ENCODE measurements at places on chromosomes 6 and 20.

DNA sequence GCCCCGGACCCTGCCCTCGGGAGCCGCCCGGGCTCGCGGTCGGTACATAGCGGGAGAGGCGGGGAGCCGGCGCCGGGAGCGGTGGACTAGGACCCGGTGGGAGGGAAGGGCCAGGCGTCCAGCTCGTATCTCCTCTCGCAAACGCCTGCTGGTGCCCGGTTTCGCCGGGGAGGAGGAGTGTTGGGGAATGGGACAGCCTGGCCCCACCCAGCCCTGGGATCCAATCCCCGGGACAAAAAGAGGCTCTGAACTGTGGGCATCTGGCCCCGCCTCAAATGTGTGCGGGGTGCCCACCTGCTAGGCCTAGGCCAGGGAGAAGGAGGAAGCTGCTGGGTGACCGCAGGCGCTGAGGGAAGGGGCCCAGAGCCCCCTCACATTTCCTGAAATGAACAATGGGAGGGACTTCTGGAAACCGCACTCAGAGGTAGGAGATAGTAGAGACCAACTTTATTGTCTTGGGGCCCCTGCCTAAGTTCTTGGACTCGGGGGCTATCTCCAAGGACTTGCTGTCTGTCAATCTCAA, at the start of gene KCNK17:
KCNK17 (minus strand) TSS at position 147 of the 523 bp plus-strand sequence; CDS start at position 48, 99 bp downstream.
- no peak for DNase-seq

DNA sequence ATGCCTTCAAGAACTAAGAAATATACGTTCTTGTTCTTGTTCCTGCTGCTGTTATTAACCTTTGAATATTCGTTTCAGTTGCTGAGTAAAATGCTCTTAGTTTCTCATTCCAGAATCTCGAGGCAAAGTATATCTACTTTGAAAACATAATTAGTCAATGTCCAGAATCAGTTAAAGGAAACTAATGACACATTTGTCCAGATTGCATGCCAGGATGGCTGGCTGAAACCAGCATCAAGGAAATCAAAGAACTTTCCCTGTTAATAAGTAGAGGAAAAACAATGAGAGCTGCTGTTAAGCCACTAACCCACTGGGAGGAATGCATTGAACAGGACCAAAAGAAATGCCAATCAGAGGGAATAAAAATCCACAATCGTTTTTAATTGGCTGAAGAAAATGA, 196.9 kb downstream of the ALDH8A1 start:
- DNase-seq = no peak

DNA sequence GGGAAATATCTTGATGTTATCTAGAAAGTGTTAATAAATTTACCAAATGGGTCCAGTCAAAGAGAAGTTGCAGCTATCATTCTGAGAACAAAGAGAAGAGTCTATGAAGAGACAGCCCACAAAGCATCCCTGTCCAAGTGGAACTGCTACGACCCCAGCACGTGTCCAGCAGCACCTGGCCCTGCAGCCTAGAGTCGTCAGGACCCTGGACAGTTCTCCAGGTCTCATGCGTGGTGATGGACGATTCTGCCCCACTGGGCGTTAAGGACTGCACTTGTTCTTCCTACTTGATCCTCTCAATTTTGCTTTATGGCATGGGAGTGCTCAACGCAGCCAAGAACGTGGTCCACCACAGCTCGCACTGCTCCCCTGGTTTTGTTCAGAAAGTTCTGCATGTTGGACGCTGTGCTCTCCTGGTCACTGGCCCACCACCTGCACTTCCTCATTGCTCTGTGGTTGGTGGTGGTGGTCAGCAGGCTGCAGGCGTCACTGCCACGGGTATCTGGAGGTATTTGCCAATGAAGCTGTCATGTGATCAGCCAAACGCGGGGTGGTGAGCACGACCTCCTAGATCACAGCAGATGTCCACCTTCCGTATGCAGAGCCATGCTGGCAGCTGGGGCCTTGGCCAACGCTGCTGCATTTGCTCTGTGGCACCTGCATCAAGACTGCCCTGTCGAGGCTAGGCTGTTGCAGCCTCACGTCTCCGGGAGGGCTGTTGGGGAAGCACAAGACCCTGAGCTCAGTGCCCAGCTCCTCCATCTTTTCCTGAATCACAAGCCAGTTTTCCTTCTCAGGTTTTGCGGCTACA, 356.4 kb downstream of the CDH4 start:
- peak; percentile 24 for DNase-seq

DNA sequence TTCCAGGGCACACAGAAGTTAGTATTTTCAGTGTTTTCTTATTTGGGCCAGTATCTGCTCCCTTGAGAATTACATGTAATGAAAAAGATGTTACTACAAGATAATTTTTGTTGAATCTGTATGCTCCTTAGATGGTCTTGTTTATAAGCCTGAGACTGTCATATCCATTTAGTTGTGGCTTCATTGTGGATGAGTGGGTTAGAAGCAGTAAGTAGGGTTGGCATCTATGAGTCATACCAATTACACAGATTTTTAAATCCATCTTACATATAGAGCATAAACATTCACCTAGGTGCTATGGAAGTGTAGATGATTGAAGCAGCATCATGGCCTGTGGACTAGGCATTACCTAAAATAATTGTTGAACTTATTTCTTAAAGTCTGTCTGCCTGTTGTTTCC, 13.5 kb upstream of the BAG2 start:
- no peak for DNase-seq

DNA sequence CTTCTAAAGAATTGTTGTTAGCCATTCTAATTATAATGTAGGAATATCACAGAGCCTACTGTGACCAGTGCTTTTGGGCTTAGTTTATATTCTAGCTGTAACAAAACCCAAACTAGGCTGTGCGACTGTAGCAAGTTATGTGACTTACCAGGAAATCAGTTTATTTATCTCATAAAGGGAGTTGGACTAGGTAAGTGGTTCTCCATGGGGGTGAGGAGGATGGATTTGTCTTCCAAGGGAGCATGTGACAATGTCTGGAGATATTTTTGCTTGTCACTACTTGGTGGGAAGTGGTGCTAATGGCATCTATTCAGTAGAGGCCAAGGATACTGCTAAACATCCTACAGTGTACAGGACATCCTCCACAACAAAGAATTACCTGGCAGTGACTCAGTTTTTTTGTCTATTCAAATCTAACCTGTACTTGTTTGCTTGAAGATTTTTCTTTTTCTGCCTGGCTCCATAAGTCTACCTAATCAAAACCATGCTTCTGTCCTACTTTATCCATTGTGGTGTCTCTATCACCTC, 32.5 kb downstream of the ZFAND3 start:
- DNase-seq = no peak

GRCh38 chr20:40863355-40863919, 165.2 kb upstream of the TOP1 start:
- DNase-seq = no peak

DNA sequence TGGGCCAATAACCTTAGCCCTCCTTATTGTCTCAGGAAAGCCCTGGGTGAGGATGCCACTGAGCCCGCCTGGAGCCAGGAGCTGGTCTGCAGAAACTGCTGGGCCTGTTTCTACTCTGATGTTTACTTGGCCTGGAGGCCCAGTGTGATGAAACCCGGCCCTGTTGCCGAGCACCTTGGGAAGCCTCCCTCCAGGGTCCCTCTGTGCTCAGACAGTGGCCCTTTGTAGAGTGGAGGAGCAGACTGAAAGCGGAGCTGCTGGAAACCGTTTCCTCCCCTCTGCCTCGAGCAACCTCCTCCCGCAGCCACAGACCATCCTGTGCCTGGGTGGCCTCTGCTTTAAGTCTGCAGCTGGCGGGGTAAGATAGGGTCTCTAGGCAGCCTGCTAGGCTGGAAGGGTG, 84.1 kb upstream of the EPB41L1 start:
- no peak for DNase-seq

- DNase-seq = no peak
These were observed 146.6 kb downstream of the ANKRD60 start for GRCh38 chr20:58081846-58082245.
